ENCODE measurements at places on chromosomes 13 and 19.

DNA sequence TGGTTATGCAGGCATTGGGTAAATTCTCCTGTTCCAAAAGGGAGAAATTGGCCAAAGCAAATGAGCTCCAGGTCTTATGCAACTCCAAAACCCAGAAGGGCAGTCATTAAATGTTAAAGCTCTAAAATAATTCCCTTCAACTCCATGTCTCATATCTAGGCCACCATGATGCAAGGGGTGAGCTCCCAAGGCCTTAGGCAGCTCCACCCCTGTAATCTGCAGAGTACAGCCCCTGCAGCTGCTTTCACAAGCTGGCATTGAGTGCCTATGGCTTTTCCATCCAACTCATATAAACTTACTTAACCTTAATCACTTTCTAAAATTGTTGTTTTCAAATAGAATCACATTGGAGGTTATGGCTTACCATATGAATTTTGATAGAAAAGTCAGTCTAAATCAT is 44.7 kb upstream of the ZNF429 start:
- DNase-seq = no peak

GRCh38 chr13:91802957-91803356 is 404.5 kb downstream of the GPC5 start:
- DNase-seq = no peak

DNA sequence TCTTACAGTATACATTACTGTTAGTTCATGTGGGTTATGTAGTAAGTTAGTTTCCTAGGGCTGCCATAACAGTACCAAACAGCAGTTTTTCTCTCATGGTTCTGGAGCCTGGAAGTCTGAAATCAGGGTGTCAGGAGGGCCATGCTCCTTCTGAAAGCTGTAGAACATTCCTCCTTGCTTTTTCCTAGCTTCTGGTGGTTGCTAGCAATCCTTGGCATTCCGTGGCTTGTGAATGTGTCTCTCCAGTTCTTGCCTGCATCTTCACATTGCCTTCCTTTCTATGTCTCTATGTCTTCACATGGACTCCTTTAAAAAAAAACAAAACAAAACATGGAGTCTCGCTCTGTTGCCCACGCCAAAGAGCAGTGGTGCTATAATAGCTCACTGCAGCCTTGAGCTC is 95.4 kb downstream of the WDFY2 start:
- DNase-seq = no peak

DNA sequence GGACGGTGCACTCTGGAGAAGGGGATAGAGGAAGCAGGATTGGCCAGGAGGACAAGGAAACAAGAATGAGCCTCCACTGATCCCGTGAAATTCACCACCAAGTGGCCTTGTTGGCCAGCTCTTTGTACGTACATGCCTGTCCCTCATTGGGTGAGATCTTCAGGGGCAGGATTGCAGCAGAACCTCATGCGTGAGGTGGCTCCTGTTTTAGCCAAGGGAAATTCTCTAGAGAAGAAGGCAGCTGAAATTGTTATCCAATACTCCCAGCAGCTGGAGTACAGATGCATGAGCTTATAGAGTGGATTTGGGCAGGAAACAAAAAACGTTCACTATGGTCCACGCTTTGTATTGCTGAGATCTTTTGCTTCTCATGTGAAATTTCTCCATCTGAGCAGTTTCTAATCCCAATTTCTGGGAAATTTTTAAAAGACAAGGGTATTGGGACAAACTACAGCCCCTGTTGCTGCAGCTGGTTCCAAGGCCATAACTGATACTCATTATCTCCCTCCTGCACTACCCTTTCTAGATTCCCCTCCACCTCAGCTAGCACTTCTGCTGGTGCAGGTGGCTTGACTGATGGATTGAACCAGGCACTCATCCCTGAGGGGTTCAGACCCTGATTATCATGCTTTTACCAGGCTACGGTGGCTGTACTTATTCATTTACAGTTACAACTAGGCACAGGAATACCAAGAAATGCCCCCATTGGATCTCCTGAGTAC is 3.9 kb upstream of the RNF6 start:
- no peak for DNase-seq

GRCh38 chr13:23558675-23559536 is 11.3 kb upstream of the TNFRSF19 start:
- DNase-seq = peak; percentile 58

GRCh38 chr19:32543115-32543900 is 37.7 kb upstream of the PDCD5 start:
- no peak for DNase-seq

- no peak for DNase-seq
These were observed 256.6 kb downstream of the NBEA start for GRCh38 chr13:35198613-35199200.

- peak; percentile 15 for DNase-seq
These were observed 29.8 kb upstream of the GRTP1 start for GRCh38 chr13:113393563-113394338.

DNA sequence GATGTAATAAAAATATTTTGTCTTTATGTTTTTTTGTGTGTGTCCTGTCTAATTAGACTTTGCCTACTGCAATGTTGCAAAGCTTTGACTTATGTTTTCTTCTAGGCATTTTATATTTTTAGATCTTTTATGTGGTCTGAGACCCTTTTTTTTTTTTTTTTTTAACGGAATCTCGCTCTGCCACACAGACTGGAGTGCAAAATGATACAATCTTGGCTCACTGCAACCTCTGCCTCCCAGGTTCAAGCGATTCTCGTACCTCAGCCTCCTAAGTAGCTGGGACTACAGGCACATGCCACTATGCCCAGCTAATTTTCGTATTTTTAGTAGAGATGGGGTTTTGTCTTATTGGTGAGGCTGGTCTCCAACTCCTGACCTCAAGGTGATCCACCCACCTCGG is 8.5 kb upstream of the ZNF304 start:
- DNase-seq = no peak

DNA sequence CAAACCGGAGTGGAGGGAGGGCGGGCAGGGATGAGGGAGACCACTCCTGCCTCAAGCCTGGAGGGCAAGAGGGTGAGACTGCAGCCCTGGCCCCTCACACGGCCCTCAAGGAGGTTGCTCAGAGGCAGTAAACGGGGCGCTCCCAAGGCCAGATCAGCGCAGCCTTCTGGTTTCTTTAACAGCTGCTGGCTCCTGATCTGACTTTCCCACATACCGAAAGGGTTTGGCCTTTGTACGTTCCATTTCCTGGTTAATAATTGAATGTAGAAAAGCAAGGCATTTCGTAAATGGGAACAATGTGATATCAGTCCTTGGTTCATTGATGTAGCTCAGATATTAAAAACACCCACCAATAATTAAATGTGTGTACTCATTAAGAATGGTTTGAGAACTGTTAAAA is 71.5 kb downstream of the GGACT start:
- DNase-seq = no peak

DNA sequence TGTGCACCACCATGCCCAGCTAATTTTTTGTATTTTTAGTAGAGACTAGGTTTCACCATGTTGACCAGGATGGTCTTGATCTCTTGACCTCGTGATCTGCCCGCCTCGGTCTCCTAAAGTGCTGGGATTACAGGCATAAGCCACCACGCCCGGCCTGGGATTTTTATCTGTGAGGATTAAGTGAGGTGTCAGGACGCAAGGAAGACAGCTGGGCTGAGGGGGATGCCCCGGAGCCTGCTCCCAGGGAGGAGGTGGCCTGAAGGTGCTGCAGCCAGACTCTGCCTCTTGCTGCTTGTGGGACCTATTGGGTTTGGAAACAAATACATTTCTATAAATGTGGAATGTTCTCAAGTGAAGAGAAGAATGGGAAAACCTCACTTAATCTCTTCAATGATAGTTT is 131.6 kb downstream of the OLFM4 start:
- DNase-seq = no peak

DNA sequence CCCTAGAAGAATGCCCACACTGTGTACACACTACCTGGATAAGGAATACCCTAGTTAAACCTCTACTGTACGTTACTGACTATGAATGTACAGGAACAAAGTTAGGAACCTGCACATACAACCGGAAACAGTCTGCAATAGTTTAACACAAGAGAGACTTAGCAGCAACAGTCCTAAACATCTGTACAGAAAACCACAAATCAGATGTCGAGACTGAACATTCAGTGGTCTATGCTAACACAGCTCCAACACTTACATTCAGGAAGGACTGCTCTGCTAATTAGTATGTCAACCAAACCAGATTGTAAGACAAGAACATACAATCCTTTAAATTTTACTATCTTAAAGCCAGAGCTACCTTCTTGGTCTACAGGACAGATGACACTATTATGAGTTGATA is 104.9 kb downstream of the ZNF429 start:
- DNase-seq = no peak

DNA sequence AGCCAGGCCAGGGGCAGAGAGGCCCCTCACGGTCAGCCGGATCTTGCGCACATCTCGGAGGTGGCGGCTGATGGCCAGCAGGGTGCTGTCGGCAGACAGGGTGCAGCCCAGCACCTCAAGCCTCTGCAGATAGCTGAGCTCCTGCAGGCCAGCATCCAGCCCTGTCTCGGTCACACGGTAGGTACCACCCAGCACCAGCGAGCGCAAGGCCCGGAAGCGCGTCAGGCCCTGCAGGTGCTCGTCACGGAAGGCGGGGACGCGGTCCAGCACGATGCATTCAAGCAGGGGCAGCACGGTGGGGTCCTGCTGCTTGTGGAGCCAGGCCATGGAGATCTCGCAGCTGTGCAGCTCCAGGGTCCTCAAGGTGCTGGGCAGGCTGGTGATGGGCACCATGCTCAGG is 7.7 kb downstream of the FBXL12 start:
- no peak for DNase-seq

DNA sequence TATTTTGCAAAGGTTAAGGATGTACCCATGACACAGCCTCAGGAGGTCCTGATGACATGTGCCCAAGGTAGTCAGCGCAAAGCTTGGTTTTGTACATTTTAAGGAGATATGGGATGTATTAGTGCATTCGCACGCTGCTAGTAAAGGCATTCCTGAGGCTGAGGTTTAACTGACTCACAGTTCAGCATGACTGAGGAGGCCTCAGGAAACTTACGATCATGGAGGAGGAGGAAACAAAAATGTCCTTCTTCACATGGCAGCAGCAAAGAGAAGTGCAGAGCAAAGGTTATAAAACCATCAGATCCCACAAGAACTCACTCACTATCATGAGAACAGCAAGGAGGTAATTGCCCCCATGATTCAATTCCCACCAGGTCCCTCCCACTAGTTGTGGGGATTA is 1017.4 kb downstream of the EFNB2 start:
- no peak for DNase-seq

- DNase-seq = no peak
These were observed 7.4 kb downstream of the ACP5 start for GRCh38 chr19:11570039-11570462.

GRCh38 chr13:95388420-95389079 is 87.3 kb upstream of the ABCC4 start:
- no peak for DNase-seq

DNA sequence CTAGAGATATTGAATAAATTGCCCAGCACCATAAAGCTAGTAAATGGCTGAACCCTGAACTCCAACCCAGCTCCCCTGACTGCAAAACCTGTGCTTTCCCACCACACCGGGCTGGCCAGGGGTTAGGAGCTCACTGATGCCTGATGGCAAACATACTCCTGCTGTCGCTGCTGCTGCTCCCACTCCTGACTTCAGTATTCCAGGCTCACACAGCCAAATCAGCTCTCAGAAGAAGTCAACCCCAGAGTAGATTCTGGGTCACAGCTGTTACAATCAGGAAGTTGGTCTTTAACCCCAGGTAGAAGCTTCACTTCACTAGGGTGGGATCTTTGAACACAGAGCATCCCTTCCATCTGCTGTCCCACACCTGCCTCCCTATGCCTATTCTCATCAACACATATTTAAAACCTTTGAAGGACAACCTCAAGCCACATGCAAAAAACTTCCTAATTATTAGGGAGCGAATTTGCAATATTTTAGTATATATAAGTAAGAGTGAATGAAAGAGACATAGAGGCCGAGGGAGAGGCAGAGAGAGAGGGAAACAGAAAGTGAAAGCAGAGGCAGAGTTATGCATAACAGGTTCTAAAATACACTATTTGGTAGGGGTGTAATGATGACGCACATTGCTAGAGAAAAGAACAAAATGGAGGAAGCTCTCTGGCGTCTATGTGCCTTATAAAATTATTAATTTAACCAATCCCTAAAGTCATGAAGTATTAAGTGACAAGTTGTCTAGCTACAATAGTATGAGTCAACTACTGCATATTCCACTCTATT is 99.4 kb upstream of the SERP2 start:
- no peak for DNase-seq

DNA sequence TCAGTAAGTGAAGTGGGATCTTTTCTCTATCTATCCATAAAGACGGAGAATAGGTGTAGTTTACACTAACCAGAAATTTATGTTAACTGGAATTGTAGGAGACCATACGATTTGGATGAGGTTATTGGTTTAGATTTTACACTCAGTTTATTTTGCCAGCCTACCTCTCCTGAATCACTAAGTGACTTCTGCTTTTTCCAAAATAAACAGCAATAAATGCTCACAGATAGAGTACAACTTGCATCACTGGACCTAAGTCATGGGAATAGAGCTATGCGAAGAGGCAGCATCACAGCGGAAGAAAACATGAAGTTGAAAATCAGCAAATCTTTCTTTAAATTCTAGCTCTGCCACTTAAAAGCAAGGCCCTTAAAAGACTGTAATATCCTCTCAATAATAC is 781.0 kb downstream of the LIG4 start:
- DNase-seq = no peak

DNA sequence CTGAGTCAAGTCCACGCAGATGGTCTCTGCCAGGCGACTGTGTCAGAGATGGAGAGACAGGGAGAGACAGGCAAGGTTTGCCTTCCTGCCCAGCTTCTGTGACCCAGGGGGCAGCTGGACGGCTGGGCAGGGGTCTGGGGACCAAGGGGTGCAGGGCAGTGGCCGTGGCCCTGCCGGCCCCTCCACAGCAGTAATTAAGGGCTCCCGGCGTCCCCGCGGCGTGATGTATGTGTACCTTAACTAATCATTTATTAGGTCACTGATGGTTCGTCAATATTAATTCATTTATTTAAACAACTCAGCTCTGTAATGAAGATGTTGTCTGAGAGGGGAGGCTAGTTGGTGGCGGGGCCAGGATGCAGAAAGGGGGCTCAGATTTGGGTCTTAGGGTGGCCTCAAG is 28.6 kb upstream of the TCF3 start:
- DNase-seq = no peak

DNA sequence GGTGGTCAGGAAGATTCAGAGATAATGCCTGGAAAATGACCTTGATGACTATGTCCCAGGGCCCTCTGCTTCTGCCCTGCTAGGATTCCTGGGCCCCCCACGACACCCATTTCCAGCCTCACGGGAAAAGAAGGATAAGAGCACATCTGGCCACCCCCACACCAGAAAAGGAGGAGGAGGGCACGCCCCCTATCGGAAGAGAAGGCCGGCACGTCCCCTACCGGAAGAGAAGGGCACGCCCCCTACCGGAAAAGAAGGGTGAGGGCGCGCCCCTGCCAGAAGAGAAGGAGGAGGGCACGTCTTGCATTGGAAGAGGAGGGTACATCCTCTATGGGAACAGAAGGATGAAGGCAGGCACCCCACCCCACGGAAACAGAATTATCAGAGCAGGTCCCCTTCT is 84.3 kb downstream of the IER2 start:
- DNase-seq = no peak

GRCh38 chr19:16369664-16370576 is 45.3 kb downstream of the KLF2 start:
- no peak for DNase-seq
